ENCODE measurements at places on chromosomes 3 and 15. TPM values are rescaled to one million over a fixed set of nuclear protein-coding genes. Genes with fewer than 3 reads are reported as not detected.
A peak's percentile ranks its signal among the peaks of the same experiment; 100 is the strongest.

DNA sequence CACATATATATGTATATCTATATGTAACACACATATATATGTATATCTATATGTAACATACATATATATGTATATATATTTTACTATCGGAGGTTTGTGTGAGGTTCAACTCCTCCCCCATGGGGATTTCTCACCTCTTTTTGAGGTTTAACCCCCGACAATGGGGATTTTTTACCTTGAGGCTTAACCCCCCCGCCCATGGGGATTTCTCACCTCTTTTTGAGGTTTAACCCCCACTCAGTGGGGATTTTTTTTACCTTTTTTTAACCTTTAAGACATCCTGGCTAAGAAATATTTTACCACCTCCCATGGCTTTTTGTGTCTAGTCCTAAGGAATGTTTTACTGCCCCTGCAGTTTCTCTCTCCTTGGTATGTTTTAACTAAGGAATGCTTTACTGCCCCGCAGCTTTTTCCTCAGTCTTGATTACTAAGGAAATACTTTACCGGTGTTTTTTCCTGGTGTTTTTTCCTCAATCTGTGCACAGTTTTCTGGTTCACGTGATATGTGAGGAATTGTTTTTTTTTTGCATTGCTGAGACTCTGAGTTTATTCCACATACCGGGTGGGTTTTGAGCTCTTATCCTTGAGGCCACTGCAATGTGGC lies 185.2 kb downstream of the KLF13 start:
- peak; percentile 71 for ATAC-seq

DNA sequence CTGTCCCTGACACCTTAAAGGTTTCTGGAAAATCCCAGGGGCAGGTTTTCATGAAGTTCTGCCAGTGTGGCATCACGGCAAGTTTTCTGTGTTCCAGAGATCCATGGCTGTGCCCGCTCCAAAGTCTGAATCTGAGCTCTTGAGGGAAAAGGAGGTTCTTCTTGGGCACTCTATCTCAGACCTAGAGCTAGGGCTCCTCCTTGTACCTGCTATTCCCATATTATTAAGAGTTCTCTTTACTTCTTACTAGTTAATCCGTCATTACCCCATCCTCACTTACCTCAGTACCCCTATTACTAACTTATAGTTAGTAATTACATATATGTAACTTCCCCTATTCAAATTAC lies 5.9 kb upstream of the TRA2B start:
- peak; percentile 43 for ATAC-seq

The CTXN2 gene
- 0.11 TPM for total RNA-seq

The CCRL2 gene
- total RNA-seq: 2.1 TPM

GRCh38 chr15:80437334-80437891 lies 33.2 kb downstream of the ARNT2 start:
- no peak for ATAC-seq

The CIP2A gene
- total RNA-seq: 55.7 TPM

DNA sequence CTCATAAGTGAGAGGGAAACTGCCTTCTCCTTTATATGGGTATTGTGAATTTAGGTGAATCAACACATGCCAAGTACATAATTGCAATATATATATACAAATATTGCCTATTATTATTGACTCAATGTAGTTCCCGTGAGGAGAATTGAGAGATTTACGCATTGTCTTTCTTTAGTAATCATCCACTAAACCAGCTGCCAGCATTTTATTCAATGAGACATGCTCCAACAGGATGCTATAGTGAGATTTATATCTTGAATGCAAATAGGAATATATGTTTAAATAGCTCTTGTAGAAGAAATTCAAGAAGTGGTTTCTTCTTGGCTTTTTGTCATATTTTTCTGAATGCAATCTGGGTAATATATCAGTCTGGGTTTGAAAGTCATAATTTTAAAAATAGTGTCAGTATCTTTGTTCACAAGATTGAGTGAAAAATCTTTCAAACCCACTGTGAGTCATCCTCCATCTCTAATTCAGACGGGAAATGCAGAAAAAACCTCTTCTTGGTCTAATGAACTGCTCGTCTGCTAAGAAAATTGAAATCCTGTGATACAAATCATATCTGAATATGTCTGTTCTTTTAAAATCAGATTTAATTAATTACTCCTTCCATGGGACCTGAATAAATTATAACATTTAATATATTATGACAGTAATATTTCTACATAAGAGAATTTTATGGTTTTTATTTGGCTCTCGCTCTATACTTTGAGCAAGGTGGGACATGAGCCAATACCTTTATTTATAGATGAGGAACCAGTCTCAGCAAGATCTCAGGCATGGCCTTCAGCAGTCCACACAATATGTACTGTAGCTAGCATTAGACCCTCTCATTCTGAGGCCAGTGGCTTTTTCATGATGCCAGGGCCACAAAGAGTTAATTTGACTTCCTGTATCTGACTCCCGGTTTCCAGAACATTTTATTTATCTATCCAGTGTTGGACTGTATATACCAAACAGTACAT lies 516.0 kb downstream of the GABRG3 start:
- ATAC-seq: no peak

DNA sequence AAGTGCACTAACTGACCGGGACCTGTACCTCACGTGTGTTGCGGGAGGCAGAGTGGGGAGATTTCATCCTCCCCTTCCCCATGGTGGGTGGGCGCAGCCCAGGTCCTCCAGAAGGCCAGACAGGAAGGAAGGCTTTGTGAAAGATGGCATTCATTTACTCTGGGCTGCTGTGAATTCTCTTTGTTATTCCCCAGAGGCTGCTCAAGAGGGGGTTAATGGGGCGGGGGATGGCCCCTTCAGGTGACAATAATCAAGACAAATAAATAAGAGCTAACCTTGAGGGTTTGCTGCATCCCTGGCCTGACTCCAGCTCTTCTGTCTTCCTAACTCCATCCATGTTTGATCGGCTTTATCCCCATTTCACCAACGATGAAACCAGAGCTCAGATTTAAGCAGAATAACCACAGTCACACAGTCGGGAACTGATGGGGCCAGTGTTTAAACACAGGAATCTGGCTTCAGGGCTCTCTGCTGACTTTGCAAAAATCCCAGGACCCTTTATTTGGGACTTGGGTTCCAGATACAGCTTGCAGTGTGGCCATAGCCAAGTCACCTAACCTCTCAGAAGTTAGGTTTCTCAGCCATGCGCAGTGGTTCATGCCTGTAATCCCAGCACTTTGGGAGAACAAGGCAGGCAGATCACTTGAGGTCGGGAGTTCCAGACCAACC lies 16.5 kb downstream of the PIF1 start:
- ATAC-seq: no peak

The IGSF10 gene
- total RNA-seq: 0.03 TPM

DNA sequence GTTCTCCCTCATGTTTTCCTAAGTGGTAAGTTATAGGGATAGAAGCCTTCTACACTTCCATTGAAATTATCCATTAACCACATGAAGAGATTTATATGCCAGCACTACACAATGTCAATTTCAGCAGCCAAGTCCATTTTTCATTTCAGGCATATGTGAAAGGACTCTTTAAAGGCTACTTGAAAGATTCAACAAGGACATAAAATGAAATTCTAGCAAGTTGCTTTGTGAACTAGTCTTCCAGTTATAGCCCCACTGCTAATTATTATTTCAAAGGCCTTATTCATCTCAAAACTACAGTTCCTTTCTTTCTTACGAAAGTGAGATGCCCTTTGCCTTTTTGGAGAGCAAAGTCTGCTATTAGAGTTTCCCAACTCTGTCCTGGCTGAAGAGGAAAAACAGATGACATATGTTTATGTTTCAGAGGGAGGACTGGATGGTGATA lies 66.0 kb upstream of the SLC2A2 start:
- ATAC-seq: no peak

DNA sequence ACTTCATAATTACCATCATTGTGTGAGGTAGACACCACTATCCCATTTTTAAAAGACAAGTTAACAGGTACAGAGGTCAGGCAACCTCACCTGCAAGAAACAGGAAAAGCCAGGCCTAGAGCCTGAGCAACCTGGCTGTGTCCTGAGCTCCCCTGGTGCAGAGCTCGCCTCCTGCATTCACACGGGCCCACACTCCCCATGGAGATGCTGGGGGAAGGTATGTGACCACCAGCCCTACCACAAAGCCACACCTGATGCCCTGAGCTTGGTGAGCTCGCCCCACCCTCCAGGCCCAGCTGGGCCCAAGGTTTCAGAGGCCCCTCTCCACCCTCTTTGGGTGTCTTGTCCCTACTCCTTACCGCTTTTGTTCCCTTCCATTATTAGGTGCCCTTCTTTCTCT lies 1.2 kb upstream of the EFCAB12 start:
- no peak for ATAC-seq

- no peak for ATAC-seq
These were observed 14.0 kb upstream of the UACA start for GRCh38 chr15:70777170-70777926.

DNA sequence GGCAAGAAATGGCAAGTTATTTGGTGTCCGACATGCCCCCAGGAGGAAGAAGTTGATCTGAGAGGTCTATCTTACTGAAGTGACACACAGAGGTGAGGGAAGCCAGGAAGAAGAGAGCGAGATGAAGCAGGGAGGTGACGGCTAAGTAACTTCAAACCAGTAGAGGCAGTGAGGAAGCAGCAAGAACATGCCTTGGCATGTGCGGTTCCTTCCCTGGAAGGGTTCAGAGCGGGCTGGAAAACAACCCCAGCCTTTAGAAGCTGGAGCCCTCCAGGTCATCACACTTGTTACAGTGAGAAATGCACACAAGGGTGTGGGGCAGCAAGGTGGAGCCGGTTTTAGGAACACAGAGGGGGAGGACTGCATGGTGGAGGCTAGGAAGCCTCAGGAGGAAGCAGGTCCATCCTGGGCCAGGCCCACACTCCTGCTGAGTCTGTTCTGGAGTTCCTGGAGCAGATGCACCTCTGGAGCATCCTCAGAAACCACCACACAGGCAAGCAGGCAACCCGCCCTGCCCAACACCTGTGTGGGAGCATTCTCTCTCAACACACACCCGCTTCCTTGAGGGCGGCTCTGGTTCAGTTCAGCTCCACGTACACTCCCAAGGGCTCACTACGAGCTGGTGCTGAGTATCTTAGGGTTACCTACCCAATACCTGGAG lies 47.1 kb downstream of the POC1A start:
- no peak for ATAC-seq

The ISLR gene
- total RNA-seq: not detected

DNA sequence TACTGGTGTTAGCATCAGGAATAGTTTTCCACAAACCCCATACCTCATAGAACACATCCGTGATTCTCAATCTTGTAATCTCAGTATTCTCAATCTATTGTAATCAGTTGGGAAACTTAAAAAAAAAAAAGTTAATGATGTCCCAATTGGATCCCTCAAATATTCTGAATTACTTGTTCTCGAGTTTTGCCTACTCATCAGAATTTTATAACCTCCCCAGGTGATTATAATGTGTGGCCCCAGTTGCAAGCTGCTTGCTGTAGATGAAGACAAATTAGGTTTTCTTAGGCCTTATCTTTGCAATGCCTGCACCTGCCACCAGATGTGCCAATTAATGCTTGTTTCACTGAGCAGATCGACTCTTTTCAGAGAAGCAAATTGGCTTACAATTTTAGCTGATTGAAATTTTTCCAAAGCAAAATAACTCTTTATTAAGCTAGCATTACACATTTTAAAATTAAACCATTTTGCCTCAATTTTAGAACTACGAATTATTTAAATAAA lies 19.0 kb upstream of the DIPK2A start:
- ATAC-seq: no peak

The COLQ gene
- 2.7 TPM for total RNA-seq

GRCh38 chr3:132116601-132117000 lies 81.8 kb upstream of the CPNE4 start:
- no peak for ATAC-seq

- peak; percentile 19 for ATAC-seq
These were observed at the start of gene FRMD4B for GRCh38 chr3:69385723-69386555. FRMD4B (minus strand) TSS chr3:69386088; CDS start chr3:69385989, 99 bp downstream.

The CYP1A2 gene
- total RNA-seq: not detected

DNA sequence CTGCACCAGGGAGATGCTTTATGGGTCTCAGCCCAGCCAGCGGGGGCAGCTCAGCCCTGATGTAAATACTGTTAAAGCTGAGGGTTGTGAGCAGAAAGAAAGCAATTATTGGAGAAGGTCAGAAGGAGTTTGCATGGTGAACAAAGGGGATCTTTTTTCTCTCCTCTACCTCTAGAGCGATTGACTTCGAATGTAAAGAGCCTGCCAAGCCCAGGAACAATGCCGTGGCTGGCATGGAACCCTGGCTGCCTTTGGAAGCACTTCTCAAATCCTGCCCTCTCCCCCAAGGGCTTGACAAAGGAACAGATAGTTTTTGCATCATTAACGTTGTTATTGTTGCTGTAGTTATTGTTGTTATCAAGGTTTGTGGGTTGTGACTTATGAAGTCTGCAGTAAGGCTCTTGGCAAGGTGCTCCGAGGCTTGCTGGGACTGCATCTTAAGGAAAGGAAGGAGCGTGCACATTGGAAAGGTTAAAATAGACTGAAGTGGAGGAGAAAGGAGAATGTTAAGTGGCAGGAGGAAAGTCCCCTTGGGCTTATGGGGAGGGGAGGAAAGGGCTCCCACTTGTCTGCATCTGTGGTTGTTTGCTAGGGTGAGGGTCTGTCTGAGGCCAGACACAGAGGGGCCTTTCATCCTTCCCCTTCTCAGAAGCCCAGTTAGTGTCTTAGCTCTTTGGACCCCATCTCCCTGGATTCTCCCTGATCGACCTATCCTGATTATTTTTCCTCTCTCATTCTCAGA lies 16.7 kb downstream of the PDIA5 start:
- no peak for ATAC-seq

The ROPN1 gene
- not detected for total RNA-seq

DNA sequence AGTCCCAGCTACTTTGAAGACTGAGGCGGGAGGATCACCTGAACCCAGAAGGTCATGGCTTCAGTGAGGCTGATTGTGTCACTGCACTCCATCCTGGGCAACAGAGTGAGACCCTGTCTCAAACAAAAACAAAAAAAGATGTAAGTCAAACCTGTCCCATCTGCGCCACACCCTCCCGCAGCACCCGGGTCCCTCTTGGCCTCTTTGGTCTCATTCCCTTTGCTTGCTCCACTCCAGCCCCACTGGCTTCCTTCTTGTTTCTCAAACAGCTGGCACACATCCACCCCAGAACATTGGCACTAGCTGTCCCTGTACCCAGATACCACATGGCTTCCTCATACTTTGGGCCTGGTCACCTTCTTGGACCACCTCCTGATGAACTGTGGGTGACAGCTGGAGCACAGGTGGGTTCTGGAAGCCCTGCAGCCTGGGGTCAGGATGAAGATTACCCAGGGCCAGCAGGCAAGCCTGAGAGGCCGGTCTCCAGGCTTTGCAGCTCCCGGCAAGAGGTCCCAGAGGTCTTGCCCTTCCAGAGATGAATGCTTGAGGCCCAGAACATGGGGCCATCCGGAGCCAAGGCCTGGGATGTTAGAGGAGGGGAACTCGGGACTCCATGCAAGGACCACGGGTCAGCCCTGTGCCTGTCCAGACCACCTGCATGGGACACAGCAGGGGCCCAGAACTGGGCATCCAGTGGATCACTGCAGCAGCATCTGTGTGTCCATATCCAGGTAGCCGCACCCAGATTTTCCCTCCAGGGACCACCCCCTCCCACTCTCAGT lies 10.9 kb upstream of the GATA2 start:
- no peak for ATAC-seq

All from activated T-helper 17 cell treated with anti-CD3 and anti-CD28 coated beads, Interleukin-2, amount 50 U/mL, for 72 hours (primary cell).